Inflammatory macrophage treated with lipopolysaccharide for 4 hours (primary cell): ENCODE measurements at places on chromosomes 3 and 15.

GRCh38 chr3:125220183-125220582, 7.6 kb upstream of the SLC12A8 start:
- DNase-seq: no peak

GRCh38 chr3:18295171-18295920, 129.8 kb downstream of the SATB1 start:
- no peak for DNase-seq

- no peak for DNase-seq
Observed at GRCh38 chr3:111621535-111621934, 26.4 kb upstream of the ZBED2 start.

- DNase-seq: no peak
Observed at GRCh38 chr15:33078607-33079006, 115.9 kb downstream of the FMN1 start.

- no peak for DNase-seq
Observed at GRCh38 chr15:64746356-64746755, 29.0 kb downstream of the RBPMS2 start.

- no peak for DNase-seq
Observed at GRCh38 chr3:82596805-82597204, 835.4 kb upstream of the GBE1 start.

- peak; percentile 81 for DNase-seq
Observed at GRCh38 chr3:156655819-156656550, 18.4 kb upstream of the TIPARP start.

- peak; percentile 42 for DNase-seq
Observed at GRCh38 chr15:71730277-71731144, 79.8 kb upstream of the NR2E3 start.

DNA sequence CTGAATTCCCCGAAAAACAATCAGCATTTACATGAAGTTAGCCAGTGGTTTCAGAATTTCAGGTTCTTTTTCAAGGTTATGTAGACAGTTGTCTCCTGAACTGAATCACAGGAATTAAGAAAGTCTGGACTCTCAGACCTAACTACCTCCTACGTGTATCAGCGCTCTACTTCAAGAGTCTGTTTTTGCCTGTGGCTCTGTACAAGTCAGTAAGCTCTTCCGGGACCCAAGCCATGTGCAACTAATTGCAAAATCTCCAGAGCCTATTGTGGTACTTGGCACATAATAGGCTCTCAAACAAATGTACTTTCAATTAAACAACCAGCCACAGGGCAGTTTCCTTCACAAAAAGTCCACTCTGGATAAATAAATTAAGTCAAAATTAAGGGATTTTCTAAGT, 414.2 kb downstream of the PDCD6IP start:
- DNase-seq: peak; percentile 42

- DNase-seq: peak; percentile 57
Observed at GRCh38 chr3:72475258-72476138, 372.7 kb downstream of the SHQ1 start.

GRCh38 chr3:62027241-62027640, 346.1 kb downstream of the FEZF2 start:
- DNase-seq: no peak

DNA sequence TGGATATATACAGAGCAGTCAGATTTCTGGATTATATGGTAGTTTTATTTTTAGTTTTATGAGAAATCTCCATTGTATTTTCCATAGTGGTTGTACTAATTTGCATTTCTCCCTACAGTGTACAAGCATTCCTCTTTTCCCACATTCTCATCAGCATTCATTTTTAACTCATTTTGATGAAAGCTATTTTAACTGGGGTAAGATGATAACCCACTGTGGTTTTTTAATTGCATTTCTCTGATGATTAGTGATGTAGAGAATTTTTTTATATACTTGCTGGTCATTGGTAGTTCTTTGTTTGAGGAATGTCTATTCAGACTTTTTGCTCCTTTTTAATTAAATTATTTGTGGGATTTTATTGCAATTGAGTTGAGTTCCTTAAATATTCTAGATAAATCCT, 903.6 kb downstream of the DIPK2A start:
- no peak for DNase-seq

- DNase-seq: no peak
Observed at GRCh38 chr3:43081796-43082195, 24.1 kb downstream of the POMGNT2 start.

DNA sequence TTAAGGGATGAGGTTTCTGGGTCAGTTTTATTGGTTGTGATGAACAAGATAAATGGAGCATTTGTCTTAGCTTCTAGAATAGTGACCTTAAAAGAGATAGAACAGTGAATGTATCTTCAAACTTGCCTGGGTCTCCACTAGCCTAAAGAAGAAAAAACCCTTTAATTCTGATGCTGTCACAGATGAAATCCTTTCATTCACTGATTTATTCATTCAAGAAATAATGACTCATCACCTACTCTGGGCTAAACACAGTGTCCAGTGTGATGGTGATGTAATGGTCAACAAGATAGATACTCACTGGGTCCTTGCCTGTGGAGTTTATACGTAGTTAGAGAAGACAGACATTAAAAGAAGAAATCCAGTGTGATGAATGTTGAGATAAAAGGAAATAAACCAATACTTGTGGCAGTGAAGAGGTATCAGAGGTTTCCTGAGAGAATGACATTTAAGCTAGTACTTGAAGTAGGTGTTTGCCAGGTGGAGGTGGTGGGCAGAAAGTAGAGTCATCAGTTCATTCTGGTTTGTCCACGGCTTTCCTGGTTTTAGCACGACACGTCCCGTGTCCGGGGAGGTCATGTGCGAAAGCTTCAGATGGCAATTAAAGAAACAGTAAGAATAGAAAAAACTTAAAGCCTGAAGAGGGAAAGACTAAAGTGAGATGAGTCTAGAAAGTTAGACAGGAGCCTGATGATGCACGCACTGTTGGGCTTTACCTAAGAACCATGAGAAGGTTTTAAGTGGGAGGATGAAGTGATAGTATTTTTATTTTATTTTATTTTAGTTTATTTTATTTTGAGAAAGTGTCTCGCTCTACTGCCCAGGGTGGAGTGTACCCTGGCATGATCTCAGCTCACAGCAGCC, 18.5 kb downstream of the PAK2 start:
- DNase-seq: peak; percentile 63

GRCh38 chr3:141401573-141402475, 33.5 kb downstream of the ZBTB38 start:
- DNase-seq: peak; percentile 65

DNA sequence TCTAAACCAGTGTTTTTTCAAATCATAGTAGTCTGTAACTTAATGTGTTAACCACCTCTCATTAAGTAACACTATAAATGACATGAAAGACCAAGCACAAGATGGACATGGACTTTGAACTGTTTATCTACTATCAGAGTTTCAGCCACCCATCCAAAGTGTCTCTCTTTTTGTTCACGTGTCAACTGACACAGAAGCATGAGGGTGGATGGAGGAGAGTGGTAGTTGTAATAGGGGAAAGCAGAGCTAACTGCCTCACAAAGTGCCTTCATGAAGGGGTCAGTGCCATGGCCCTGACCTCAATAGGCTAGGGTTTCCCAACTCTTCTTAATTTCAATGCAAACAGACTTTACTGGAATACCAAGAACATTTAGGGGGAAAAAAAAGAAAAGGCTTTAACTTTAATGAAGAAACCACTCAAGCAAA, 32.1 kb upstream of the TRPM7 start:
- no peak for DNase-seq

DNA sequence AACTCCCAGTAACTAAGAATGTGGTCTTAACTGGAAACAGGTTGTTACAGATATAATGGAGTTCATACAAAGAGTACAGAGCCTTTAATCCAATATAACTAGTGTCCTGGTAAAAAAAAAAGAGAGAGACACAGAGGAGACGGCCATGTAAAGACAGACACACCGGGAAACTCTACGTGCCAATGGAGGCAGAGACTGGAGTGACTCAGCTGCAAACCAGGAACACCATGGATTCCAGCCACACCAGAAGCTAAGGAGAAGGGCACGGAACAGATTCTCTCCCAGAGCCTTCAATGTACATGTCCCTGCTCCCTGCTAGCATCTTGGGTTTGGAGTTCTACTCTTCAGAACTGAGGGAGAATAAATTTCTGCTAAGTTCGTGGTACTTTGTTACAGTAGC, 4.5 kb downstream of the RNF168 start:
- DNase-seq: no peak

GRCh38 chr3:141085343-141086070, 34.4 kb downstream of the SPSB4 start:
- no peak for DNase-seq

- DNase-seq: no peak
Observed at GRCh38 chr3:8784676-8785435, 15.4 kb upstream of the OXTR start.

DNA sequence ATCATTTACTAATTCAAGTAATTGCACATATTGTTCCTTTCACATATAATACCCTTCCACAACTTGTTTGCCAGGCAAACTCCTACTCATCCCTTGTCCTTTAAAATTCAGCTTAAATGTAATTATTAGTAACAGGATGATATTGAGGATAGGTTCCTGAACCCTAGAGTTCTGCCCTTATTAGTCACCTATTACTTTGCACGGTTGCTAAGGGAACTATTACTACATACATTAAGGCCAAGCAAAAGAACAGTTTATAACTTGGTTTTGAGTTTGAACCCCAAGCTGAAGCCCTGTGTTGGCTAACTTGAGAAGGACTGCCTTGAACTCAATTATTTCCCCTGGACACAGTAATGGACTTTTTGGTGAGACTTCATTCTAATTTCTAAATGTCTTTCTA, 529.7 kb downstream of the IGSF11 start:
- no peak for DNase-seq

DNA sequence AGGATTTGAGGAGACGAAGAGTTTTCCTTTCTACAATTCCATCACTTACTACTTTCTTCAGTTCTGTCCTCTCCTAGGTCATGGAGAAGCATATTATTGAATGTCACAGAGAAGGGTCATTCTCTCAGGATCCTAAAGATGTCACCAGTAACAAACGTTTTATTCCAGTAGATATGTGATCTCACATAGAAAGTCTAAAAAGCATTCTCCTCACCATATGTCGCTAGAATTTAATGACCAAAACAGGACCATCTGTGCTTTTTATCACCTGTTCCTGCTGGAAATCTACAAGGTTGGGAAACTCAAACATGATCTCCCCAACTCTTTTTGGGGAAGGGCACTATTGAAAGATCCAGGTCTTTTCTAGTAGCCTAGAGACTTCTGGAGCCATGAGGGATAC, 24.0 kb upstream of the FRMD5 start:
- DNase-seq: no peak

DNA sequence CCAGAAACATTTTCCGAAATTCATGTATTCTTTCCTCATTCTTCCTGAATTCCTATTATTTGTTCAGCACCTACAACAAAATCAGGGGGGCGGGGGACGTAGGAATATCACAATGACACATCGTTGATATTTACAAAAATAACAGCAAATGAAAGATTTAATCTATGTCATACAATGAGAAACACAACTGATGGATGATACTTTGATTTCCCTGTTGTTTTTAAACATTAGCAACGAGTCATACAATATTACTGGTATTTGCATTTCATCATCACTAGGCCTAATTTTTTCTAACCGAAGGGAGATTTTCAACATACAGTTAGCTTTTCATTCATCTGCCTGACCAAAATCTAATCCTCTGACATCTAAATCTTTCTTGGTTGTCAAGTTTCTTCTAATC, 45.3 kb upstream of the INO80 start:
- no peak for DNase-seq

DNA sequence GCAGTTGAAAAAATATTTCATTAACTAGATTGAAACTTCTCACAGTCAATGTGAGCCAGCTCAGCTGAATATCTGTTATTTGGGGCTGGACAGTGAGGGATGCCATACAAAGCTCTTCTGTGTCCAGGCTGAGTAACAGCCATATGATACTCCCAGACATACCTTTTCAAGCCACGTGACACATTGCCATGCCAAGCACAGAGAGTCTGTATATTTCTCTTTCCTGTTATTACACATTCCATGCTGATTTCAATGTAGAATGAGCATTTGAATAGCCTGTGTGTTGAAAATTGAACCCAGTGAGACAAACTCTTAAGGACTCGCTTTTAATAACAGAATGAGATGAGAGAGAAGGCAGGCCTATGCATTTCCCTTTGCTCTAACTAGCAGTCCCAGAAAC, 334.7 kb upstream of the RASGRP1 start:
- DNase-seq: no peak

DNA sequence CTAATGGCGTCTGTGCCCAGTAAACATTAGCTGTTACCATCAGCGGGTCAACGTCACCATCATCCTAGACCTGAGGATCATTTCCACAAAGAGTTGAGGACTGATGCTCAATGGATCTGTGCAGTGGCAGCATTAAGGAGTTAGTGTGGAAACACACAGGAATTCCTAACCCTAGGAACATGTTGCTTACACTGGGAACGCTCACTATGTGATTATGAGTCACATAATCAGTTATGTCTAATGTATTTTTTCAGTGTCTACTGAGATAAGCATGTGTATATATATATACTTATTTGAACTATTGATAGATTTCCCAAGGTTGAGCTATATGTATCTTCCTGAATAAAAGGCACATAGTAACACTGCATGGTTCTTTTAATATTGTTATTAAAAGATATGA, 19.0 kb downstream of the ARNT2 start:
- DNase-seq: no peak

- DNase-seq: no peak
Observed at GRCh38 chr3:57805266-57805665, 49.2 kb downstream of the SLMAP start.

DNA sequence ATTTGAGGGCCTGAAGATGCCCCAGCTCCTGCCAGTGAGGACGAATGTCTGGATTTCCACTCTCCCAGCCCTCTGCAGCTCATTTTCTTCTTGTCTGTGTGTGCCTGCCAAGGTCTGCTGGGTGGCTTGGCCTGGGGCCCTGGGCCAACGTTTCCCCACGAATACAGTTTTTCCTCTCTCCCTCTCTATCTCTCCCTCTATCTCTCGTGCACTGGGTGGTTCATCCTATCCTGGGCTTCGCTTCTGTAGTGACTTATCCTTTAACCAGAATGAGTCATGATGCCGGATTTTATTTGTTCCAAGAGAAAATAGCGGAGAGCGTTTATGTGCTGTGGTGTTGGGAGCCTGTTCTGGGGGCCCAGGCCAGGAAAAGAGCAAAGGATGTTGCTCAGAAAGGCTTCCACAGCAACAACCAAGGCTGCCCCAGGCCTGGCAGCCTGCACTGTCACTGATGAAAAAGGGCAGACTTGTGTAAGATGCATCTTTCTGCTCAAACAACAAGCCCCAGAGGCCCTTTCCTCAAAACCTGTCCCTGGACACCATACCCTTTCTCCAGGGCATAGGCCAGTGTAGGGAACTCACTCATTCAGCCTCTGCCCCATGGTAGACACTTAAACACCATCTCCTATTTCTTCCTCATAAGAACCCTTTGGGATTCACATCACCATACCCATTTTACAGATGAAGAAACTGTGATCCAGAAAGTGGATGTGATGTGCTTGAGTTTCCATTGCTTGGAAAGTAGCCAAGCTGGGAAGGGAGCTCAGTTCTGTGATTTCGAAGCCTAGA, 47.3 kb downstream of the ITGA11 start:
- no peak for DNase-seq
